Stimulated activated effector memory CD8-positive, alpha-beta T cell treated with anti-CD3 and anti-CD28 coated beads, Interleukin-12 subunit alpha, Interleukin-12 subunit beta, amount 100 ng/mL, for 72 hours (primary cell): ENCODE measurements at places on chromosomes 2 and 18.
A peak's percentile ranks its signal among the peaks of the same experiment; 100 is the strongest.

- no peak for DNase-seq
These were observed 6.6 kb upstream of the KLHL23 start for GRCh38 chr2:169727065-169727464.

- no peak for DNase-seq
These were observed 1.7 kb downstream of the ROCK2 start for GRCh38 chr2:11342551-11343367.

GRCh38 chr2:100957996-100958653, 44.0 kb upstream of the RPL31 start:
- DNase-seq, result no peak

DNA sequence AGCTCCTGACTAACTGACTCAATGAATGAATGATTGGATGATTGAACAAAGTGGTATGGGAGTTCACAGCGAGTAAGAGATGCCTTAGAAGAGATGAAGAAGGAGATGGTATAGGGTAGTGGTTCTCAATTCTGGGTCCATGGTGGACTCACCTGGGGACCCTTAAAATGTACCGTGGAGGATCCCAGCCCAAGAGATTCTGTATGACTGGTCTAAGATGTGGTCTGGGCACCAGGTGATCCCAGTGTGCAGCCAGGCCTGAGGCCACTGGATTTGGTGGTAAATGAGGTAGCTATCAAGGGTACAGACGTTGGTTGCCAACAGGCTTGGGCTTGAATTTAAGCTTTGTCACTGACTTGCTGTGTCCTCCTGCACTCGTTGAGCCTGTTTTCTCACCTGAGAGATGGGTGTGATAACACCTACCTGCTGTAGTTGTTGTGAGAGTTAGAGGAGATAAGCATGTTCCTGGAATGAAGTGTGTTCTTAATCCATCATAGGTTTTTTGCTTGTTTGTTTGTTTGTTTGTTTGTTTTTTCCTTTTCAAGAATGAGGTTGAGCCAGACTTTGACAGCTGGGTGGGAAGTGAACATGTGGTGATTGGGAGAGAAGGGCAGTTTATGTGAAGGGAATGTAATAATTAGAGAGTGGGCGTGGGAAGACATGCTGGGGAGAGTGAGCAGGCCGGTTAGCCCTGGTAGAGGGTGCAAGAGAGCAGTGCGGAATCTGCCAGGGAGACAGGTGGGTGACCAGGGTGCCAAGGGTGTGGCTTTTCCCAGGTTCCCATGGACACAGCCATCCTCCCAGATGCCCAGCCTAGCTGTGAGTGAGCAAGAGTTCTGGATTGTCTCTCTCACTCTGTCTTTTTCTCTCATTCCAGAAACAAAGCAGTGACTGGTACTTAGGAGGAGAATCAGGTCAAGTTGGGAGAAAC, 31.4 kb upstream of the IL1B start:
- DNase-seq, result no peak

DNA sequence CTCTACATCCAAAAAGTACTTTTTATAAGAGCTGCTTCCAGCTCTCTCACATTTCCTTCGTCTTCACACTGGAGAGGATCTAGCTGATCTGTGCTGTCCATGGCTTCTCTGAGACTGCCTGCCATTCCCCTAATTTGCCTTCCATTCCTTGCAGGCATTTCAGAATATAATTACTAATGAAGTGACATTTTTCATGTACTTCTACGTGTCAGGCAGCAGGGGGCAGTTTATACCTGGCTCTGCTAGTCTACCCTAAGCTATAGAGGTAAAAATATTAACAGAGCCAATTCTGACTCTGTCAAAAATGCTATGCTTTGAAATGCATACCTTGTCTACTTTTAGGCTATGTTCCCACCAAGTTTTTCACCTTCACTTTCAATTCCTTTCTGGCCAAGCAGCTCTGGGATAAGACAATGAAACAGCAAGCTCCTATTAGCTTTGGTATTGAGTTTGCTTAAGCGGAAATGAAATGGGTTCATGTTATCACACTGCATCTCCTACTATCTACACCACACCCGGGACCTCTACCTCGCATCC, 81.9 kb downstream of the MEP1B start:
- no peak for DNase-seq

DNA sequence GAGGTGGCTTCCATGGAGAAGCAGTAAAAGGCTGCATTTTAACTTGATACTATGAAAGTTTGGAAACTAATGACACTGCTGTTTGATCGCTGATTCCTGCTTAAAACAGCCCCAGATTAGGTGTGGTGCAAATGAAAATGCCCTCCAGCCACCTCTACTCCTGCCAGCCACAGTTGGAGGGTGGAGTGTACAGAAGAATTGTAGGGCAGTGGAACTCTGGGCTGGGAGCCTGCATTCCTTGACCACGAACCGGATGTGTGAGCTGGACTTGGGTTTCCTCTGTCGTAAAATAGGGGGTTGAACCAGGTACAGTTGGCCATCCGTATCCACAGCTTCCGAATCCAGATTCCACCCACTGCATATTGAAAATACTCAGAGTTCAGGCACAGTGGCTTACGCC, 84.6 kb upstream of the RFX8 start:
- no peak for DNase-seq

DNA sequence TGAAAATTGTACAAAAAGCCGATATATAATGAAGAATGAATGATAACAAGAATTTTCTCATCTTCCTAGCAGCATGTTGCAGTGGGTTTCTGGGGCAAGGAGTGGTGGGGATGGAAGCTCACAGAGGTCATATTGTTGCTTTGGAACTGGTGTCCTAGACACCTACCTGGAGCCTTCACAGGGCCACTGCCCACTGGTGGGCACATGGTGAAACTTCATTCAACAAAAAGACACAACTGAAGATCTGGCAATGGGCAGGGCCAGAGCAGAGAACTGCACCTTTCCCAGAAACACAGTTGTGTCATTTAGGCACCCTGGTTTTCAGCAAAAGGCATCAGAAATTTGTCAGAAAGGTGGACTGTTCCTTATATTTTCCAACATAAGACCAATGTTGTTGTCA, 115.3 kb downstream of the FHOD3 start:
- DNase-seq, result no peak

- no peak for DNase-seq
These were observed 38.4 kb downstream of the RAD51AP2 start for GRCh38 chr2:17479875-17480274.

DNA sequence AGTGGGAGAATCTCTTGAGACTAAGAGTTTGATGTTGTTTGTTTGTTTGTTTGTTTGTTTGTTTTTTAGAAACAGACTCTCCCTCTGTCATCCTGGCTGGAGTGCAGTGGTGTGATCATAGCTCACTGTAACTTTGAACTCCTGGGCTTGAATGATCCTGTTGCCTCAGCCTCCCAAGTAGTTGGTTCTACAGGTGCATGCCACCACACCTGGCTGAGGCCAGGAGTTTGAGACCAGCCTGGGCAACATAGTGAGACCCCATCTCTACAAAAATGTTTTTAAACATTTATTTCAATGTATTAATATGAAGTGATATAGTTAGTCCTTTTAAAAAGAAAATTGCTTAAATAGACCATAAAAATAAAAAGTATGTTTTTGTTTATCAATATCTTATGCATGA, 35.6 kb downstream of the MAP3K19 start:
- DNase-seq, result no peak

DNA sequence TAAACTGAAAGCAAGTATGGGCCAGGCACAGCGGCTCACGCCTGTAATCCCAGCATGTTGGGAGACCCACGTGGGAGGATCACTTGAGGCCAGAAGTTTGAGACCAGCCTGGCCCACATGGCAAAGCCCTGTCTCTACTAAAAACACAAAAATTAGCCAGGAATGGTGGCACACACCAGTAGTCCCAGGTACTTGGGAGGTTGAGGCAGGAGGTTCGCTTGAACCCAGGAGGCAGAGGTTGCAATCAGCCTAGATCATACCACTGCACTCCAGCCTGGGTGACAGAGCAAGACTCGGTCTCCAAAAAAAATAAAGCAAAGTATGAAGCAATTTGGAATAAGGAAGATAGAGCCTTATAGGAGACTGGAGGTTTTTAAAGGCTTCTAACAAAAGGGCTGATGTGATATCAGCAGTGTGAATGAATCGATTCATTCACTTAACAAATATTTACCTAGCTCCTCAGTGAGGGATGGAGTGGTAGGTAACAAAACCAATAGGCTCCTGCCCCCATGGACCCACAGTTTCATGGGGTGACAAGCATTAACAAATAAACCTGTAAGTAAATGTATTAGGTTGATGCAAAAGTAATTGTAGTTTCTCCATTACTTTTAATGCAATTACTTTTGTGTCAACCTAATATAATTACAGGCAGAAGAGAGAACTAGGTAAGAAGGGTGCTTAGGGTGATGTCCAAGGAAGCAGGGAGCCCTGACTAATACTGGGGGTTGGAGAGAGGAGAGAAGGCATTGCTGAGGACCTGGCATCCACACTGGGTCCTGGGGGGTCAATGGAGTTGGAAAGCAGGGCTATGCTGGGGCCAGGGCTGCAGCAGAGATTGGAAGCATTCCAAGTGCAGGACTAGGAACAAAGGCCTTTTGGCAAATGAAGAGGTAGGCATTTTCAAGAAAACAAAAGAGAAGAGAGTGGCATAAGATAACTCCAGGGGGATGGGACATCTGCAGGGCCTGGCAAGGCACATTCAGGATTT, 195.4 kb upstream of the ARL4C start:
- DNase-seq, result no peak

DNA sequence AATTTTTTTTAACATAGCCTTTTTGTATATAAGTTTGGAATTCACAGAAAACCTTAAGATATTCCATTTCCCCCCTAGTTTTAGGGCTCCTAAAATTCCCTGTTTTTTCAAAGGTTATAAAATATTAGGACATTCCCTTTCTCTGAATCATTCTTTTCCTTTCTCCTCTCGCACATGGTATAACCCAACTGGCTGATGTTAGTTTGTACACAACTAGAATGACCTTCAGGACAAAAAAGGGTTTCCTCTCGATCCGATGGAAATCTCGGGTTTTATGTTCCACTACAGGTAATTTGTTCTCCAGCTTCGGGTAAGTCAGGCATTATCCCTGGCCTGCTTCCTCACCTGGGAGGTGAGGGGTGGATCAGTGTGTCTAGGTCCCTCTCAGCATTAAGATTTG, 215.1 kb downstream of the LDLRAD4 start:
- DNase-seq, result no peak

DNA sequence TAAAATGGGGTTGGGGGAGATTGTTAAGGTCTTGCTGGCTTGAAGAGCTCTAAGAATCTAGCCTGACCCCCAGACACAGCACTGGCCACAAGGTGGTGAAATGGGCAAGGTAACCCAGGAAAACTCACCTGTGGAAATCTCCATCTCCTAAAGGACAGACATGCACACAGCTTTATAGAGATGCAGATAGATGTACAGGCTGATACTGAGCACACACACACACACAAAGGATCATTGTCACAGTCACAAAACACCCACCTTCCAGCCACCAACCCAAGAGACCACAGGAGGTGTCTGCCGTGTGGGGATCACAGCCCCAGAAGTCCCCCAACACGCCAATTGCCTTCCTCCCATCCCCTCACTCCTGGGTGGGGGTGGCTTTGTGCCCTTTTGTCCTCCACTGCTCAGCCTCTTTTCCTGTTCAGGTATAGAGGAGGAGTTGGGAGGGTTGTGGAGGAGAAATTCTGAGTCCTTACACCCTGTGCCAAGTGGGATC, 3.2 kb upstream of the CYP26B1 start:
- peak; percentile 43 for DNase-seq

DNA sequence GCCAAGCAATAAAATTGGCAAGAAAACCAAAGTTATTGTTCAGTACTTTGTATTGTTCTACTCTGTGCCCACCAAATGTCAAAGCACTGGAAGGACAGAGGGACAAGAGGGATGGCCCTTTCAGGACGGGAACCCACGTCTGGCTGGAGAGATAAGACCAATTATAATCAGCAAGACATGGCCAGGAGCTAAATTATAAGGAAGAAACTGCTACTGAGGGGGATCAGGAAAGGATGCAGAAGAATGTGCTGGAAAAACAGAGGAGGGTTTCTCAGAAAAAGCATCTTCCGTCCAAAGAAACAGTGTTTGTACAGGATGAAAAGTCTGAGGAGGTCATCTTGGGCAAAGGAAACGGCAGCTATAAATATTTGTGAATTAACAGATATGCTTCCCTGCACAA, 46.4 kb upstream of the NARS1 start:
- DNase-seq, result no peak

DNA sequence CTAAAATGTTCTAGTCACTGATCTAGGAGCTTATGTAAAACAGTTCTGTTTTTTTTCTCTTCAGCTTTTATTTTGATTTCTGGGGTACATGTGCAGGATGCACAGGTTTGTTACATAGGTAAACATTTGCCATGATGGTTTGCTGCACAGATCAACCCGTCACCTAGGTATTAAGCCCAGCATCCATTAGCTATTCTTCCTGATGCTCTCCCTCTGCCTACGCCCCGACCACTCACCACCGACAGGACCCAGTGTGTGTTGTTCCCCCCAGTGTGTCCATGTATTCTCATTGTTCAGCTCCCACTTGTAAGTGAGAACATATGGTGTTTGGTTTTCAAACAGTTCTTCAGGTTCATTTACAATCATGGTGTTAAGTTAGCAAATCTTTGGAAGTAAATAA, 84.8 kb upstream of the PROKR1 start:
- DNase-seq, result no peak

GRCh38 chr2:22912398-22912797, 472.6 kb upstream of the KLHL29 start:
- DNase-seq, result no peak

DNA sequence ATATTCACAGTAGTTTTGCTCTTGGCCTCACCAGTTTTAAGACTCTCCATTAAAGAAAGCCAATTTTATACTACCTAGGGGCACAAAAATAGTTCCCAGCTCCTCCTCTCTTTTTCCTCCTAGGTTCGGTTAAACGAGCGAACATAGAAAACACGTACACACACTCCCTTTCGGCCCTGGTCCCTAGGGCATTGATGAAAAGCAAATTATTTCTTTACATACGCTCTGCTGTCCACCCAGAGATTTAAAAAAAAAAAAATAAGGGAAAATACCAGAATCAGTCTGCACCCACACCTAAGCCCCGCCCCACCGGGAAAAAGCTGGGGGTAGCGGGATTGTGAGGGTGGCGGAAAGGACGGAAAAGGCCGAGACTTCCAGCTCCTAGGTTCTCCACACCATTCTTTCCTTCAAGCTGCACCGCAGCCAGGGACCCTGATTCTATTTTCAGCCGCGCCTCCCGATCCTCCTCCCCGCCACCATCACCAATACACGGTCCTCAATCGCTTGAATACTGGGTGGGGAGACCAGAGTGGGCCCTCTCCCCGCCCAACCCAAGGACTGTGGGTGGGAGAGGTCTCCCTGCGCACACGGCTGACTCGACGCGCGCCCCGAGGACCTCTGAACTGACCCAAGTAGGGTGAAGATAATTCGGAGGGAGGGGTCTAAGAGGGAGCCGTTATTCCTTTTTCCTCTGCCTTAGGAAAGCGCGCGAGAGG, 769 bp downstream of the ATF2 start:
- DNase-seq, result peak; percentile 6

DNA sequence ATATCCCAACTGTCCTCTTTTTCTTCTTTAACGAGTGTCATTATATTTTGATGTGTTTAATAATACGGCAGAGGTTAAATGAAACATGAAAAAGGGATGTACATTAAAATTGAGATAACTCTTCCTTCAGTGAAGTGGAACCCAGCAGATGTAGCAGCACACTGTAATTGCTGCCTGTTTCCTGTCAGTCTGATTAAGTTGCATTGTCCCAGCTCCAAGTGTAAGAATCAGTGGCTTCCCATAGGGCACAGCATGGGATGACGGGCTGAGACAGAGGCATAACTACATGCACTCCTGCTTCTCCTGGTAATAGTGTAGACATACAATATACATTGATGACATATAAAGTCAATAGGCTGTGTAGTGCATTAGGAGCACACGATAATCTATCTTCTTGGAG, 175.8 kb upstream of the TCF4 start:
- DNase-seq, result no peak

- DNase-seq, result no peak
These were observed 1079.9 kb upstream of the PIK3C3 start for GRCh38 chr18:40875101-40875615.
